ENCODE measurements at places on chromosomes 7 and 10.
A peak's percentile ranks its signal among the peaks of the same experiment; 100 is the strongest.

DNA sequence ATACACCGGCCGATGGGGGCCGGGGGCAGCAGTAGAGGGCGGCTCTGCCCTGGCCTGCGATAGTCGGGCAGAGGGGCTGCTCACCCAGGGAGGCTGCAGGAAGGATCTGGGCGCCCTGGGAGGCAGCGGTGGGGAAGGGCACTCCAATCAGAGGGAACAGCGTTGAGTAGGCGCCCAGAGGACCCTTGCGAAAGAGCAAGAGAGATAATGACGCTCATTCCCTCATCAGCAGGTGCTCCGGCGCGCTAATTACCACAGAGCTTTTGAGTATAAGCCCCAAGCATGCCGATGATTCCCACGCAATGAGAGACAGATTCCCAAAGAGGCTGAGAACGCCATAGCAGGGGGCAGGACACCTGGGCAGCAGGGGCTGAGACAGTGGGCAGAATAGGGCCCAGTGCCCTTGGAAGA is 215.3 kb downstream of the MAD1L1 start:
- DNase-seq: no peak

- DNase-seq: no peak
Measured at GRCh38 chr7:41630741-41631140, 72.1 kb downstream of the INHBA start.

DNA sequence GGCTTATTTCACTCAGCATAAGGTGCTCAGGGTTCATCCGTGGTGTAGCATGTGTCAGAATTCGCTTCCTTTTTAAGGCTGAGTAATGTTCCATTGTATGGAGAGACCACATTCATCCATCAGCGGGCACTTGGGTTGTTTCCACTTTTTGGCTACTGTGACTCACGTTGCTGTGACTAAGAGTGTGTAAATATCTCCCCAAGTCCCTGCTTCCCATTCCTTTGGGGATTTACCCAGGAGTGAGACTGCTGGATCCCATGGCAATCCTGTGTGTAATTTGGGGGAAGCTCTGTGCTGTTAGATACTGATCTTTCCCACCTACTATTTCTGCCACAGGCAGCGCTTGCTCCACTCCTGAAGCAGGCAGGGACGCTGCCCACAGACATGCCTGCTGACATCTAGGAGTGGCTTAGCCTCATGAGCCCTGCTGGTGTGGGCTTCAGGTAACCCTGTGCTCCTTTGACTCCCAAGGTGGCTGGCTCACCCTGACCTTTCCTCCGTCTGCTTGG is 346.0 kb downstream of the FRMD4A start:
- DNase-seq: peak; percentile 93

DNA sequence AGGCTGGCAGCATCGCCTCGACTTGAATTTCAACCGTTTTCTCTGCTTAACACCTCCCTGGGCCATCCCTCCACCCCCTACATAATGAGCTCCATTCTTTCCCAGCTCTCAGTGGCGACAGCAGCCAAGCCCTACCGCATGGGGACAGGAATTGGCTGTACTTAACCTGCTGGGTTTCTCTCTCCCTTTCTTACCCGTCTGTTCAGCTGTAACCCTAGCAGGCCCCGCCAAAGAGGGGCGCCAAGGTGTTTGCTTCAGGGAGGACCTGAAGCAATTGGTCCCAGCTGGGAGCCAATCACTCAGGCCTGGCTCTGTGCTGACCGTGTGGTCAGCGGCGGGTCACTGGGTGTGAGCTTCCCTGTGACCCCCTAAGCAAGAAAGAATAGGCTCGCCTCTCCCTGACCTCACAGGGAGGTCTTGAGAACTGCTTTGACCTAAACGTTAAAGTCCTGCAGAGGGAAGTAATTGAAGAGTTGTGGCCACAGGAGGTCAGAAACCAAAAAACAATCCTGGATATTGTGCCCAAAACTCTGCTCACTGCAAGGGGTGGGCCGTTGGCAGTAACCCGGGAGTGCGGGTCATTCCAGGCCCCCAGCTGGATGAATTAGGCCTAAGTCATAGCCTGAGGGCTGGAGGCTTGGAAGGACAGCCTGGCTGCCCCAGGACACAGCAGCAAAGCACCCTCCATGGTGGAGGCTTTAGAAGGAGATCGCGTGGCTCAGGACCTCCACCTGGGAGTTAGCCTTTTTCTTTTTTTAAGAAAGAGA is 114.6 kb downstream of the ITIH5 start:
- DNase-seq: no peak

DNA sequence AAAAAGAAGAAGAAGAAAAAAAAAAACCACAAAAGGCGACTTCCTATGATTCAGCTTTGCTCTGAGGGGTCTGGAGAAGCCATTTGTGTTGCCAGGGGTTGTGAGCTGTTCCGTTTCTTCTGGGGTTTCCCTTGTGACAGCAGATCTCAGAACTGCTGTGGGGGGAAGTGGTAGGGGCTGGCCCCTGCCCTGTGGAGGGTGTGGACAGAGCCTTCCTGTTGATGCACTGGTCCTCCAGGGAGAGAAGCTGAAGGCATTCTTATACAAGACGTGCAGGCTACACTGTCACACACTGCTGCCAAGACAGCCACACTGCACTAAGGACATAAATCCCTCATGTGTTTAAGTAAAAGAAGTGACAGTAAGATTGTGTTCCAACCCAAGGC is 17.3 kb upstream of the CSGALNACT2 start:
- DNase-seq: no peak

- DNase-seq: peak; percentile 12
Measured at GRCh38 chr7:134991469-134992339, 5.4 kb downstream of the AGBL3 start.

DNA sequence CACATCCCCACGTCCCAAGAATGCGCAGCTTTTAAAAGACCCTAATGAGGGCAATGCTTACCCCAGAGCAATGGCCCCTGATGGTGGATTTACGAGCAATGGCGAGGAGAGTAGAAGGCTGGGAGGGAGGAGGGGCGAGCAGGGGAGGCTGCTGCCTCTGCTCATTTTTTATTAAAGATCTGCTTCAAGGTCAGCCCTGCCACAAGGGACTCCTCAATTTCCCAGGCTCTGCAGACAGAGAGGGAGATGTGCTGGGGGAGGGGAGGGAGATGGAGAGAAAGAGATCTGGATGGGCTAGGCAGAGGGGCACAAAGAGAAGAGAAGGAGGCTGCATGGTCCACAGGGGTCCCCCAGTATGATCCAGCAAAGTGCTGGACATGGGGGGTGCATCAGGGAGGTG is 7.8 kb upstream of the SRRM3 start:
- DNase-seq: no peak

- DNase-seq: no peak
Measured at GRCh38 chr7:47672271-47672791, 90.4 kb upstream of the TNS3 start.

DNA sequence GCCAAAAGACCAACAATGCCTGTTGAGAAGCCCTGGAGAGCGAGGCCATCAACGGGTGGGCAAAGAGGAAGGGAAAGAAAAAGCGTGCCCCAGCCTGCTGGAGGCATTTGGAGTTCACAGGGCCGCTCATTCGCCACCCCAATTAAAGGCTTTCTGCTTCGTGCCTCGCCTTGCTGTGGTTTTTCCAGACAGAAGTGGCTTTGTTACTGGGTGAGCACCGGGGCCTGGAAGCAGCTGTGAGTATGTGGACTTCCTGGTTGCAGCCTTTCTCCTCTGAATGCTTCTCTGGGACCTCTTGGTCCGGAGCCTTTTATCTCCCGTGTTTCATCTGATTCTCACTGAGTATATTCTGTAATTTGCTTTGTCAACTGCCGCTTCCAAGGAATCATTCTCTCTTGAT is 118.1 kb upstream of the EGR2 start:
- DNase-seq: no peak

GRCh38 chr7:116977172-116977571 is 23.9 kb downstream of the ST7 start:
- peak; percentile 56 for DNase-seq

DNA sequence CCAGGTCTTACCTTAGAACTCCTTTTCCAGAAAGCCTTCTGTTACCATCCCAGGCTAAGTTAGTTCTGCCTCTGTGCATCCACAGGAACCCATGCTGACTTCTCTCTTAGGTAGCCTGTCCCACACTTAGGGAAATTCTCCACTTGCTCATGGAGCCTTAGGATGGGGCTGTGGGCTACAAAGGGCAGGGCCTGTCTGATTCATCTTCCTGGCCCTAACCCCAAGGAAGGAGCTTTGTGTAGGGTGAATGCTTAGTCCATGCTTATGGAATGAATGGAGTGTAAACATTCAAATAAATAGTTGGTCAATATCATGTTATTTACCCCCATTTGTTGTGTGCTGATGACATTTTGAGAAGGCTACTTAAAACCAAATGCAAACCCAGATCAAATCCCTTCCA is 54.7 kb downstream of the EMX2 start:
- DNase-seq: peak; percentile 58

GRCh38 chr7:116173051-116174028 is 37.0 kb upstream of the TES start:
- DNase-seq: peak; percentile 70
